ENCODE measurements at places on chromosomes 5 and 9.

DNA sequence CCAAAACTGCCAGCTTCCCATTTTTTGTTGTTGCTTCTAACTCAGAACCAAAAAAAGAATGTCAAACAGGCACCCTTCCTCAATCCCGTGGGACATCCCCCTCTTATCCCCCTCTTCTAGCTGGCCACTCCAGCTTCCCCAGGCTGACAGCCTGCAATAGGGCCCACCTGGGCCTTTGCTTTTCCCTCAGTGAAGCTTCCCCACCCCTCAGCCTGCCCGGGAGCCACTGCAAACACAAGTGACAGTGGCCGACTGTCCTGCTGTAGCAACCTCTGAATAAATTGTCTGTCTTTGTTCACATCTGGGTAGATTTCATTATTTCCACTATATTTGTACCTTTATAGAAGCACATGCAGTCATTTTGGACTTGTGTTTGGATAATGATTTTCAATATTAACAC, 245.3 kb downstream of the GADD45G start:
- no peak for DNase-seq

- no peak for DNase-seq
Observed at GRCh38 chr5:31413030-31413812, 118.7 kb downstream of the DROSHA start.

- no peak for DNase-seq
Observed at GRCh38 chr5:505951-506525, 18.2 kb downstream of the SLC9A3 start.

- DNase-seq, result no peak
Observed at GRCh38 chr9:93587651-93588347, 11.4 kb downstream of the PHF2 start.

- peak; percentile 88 for DNase-seq
Observed at GRCh38 chr5:80082731-80083100, 47.6 kb downstream of the THBS4 start.

GRCh38 chr9:133873461-133873891, 118.6 kb downstream of the VAV2 start:
- DNase-seq, result peak; percentile 96

All from NCI-H524 (cell line).